Stimulated activated CD4-positive, alpha-beta T cell treated with anti-CD3 and anti-CD28 coated beads, Interleukin-15, amount 100 ng/mL, for 1 hour (primary cell): ENCODE measurements at places on chromosomes 4 and X.

DNA sequence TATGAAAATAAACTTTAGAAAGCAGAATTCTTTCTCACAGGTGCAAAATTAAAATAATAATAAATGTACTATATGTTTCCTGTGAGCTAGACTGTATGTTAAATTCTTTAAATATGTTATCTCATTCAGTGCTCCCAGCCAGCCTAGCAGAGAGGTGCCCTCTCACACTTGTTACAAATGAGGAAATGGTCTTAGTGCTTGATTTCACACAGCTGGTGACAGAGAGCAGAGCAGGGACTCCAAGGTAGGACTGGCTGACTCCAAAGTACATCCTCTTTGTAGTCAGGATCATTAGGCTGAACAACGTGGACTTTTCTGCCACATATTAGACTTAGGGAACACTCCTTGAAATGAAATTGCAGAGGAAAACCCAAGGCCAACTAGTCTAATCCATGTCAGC, 72.0 kb upstream of the HHIP start:
- no peak for DNase-seq

DNA sequence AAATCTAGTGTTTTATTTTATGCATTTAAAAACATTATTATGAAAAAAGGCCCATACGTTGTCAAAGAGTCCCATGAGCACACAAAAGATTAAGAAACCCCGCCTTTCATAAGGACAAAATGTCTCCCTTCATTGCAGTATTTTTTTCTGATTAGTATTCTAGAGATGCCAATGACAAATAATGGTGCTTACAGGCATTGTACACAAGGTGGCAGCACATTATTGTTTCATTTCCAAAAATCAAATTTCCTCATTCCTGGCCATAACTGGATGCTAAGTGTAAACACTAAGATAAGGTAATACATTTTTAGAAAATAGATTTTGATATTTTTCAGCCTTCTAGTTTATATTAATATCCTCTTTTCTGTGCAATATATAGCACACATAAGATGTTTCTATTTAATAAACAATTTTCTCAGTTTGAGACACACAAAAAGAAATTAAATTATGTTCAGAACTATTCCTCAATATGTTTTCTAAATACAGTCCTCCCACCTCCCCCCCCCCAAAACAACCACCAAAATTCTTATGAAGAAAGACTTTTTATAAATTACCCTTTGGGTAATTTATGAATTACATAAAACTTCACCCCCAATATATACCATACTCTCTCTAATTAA, 47.7 kb downstream of the TIGD2 start:
- no peak for DNase-seq

- DNase-seq = no peak
These were observed 197.6 kb downstream of the SCFD2 start for GRCh38 chr4:53168228-53168627.

DNA sequence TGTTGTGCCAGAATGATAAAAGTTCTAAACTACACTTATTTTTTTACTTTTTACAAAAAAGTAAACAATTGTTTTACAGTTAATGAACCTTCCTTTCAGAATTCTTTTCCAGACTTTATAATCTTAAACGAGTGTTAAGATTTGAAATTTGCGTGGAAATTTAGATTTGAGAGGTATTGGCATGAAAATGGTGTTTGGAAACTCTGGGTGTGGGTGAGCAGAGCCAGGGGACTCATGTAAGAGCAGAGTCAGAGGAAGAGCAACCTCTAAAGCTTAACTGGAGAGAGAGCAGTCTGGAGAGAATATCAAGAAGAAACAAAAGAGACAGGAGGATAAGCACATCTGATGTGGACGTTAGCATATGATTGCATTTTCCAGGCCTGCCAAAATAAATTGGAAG, 48.2 kb downstream of the MMRN1 start:
- no peak for DNase-seq

GRCh38 chrX:368811-369562, 17.7 kb downstream of the PPP2R3B start:
- no peak for DNase-seq

DNA sequence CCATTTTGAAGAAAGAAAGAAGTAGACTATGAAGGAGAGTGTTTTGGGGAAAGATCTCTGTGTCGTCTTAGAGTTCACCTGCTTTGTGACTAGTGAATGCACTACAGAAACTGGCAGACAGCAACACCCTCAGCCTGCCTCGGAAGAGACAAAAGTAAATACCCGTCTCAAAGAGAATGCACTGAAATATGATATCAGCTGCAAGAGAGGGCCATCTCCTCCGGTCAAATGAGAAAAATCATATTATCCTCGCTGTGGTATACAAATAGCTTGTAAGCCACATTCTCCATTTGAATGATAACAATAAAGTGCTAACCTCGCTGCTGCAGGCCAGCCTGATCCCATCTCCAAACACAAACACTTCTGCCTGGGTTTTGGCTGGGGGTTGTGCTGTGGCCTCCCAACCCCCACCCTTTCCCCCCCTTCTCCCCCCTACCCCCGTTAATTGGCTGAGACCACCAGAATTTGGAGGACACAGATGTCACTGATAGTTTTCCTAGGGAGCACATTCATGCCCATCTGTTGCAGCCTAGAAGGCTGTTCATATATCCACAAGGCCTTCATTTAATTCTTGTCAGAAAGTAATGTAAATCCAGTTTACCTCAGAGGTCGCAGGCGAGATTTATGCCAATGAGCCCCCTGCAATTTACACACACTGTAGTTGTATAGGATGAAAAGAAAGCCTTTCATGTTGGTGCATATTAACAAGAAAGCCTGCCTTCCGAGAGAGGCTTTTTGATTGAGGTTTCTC, 46.3 kb downstream of the ALPK1 start:
- DNase-seq = no peak

DNA sequence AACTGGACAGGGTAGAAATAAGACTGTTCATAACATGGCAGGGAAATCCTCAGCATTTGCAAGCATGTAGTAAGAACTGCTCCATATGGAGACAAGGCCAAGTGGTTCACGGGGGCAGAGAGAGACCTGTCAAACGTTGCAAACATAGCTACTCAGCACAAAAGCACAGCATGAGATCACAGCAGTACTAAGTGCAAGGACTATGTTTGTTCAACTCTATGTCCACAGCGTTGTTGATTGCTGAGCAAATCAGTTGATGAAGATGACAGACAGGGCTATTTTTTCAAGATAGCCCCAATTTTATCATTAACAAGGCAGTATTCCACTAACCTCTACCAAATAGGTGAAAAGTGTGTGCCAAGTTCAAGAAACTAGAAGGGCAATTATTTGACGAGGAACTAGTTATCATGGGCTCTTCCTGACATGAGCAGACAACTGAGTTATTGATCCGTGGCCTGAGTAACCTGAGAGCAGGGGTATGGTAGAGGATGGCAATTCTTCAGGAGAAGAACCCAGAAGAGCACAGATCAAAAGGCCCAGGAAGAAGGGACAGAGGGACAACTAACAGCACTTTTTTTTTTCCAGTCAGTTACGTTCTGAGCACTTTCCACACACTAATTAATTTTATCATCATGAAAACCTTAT, 57.4 kb downstream of the SPOCK3 start:
- DNase-seq = no peak

- no peak for DNase-seq
These were observed 135.3 kb upstream of the HS3ST1 start for GRCh38 chr4:11564021-11564420.

GRCh38 chr4:108766058-108766457, 3.2 kb upstream of the ETNPPL start:
- no peak for DNase-seq

GRCh38 chr4:58359590-58359989, 1249.4 kb upstream of the IGFBP7 start:
- no peak for DNase-seq
